ENCODE measurements at places on chromosomes 12 and 14.

DNA sequence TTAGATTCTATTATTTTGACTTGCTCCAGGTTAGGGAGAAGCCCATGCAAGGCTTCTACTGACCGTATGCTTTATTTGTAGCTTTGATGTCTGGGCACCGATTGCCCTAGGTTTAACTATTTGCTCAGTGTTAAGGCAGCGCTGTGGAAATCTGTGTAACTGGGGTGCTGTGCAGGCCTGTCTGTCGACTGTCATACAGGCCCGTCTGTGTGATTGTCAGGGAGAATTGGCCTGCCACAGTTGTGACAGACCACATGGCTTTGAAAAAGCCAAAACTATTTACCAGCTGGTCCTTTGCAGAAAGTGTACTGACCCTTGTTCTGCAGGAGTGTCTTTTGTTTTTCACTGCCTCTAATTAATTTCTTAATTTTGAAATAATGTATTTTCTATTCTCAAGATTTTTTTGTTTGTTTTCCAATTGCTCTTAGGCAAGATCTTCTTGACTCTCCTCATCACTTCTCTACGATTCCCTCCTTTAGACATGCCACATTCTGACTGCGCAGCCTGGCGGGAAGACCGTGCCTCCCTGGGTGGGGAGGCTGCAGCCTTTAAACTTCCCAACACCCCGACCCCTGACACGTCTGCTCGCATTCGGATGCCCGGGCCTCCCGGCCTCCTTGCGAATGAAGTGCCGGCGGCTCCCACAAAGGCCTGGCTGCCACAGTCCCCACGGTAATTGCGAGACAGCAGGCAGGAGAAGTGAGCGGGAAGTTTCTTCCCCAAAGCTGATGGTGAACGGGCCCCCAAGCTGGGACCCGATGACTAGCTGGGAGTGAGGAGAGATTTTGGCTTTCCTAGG lies 99.0 kb upstream of the EVL start:
- no peak for DNase-seq

DNA sequence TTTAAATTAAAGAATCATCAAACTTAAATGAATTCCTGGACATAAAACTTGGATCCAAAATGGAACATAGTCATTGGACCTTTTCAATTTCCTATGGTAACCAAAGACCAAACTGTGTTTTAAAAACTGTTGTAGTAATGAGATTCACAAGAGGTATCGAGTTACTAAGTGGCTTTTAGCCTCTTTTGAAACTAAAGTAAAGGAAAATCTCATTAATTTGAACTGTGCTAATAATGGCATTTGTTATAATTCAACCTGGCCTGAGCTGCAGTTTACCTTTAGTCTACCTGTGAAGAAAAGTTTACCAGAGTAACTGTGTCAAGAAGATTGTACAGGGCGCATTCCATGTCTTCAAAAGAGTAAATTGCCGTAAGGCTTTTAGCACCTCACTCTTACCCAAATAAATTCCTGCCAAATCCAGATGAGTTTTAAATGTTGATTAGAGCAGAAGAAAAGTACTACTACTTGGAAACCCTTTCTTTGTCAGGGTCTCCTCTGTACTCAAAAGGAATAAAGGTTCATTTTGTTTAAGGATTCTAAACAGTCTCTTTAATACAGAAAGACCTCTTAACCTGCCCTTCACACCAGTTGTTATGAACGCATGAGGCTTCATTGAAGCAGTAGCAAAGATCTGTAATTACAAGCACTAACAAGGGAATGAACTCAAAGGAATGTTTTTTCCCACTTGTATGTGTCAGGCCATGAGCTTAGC lies 17.1 kb upstream of the MED13L start:
- DNase-seq: no peak

GRCh38 chr12:71431991-71432390 lies 7.6 kb upstream of the LGR5 start:
- DNase-seq: no peak

- peak; percentile 63 for DNase-seq
Measured at GRCh38 chr14:103594265-103594664, 31.5 kb downstream of the COA8 start.

DNA sequence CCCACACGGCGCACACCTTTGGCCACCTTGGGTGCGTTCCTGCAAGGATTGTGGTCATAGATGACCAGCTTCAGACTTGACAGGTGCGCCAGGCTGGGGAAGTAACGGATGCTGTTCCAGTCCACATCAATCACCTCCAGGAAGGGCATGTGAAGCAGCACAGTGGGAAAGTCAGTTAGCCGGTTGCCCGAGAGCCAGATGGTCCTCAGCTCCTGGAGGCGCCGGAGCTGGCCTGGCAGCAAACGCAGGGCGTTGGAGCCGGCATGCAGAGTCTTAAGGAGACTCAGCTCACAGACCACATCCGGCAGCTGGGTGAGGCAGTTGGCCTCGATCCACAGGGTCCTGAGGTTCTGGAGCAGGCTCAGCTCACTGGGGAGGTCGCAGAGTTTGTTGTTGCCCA lies 581 bp downstream of the LRRC10 start:
- DNase-seq: no peak

DNA sequence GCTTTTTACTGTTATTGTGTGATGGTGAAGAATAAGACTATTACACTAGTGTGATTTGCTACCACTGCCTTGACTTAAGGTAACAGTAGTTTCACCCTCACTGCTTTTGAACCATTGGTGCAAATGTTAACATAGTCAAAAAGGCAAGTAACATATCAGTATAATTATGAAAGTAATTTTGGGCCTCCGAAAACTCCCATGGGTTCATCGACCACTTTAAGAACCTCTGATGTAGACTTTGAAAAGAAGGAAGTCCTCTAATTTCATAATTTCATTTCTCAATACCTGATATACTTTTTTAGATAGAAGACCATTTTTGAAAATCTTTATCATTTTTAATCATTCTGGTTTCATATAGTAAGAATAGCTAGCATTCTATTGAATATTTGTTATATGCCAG lies 57.7 kb downstream of the ETNK1 start:
- DNase-seq: no peak

- no peak for DNase-seq
Measured at GRCh38 chr12:102005256-102005655, 56.5 kb downstream of the WASHC3 start.

- no peak for DNase-seq
Measured at GRCh38 chr12:132660996-132661395, 26.1 kb downstream of the POLE start.

DNA sequence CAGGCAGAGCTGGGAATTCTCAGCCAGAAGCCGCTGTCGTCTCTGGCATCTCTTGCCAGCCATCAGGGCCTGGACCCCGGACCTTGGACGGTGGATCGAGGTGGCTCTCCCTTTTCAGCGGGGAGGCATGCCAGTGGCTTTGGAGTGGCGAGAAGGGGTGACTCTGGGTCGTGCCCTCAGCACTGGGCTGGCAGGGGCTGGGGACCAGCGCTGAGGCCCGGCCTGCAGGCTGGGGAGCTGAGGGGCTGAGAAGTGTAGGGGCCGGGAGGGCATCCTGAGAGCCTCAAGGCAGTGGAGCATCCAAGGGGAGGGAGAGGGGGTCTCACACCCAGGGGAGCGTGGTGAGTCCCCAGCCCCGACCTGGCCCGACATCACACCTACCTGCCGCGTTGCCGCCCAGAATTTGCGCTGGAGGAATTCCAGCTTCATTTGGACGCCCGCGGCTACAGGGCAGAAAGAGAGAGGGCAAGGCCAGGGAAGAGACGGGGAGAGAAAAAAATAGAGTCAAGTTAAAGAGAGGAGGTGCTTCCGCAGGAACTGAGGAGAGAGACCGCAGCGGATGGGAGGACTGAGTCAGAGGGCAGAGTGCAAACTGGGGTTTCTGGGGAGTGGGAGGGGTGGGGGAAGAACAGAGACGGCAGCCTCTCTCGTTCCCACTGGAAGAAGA lies 9.0 kb upstream of the LRTM2 start:
- DNase-seq: no peak

- peak; percentile 12 for DNase-seq
Measured at GRCh38 chr14:85688006-85688405, 158.1 kb downstream of the FLRT2 start.

DNA sequence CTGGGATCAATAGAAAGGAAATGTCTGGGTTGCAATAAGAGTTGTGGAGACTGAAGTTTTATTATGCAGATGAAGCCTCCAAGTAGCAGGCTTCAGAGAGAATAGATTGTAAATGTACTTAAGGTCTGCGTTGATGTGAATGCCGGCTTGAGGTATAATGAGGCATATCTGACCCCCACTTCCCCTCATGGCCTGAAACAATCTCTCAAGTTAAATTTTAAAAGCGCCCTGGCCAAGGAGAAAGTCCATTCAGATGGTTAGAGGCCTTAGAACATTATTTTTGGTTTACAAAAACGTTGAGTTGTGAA lies 28.3 kb upstream of the HIGD1C start:
- no peak for DNase-seq

DNA sequence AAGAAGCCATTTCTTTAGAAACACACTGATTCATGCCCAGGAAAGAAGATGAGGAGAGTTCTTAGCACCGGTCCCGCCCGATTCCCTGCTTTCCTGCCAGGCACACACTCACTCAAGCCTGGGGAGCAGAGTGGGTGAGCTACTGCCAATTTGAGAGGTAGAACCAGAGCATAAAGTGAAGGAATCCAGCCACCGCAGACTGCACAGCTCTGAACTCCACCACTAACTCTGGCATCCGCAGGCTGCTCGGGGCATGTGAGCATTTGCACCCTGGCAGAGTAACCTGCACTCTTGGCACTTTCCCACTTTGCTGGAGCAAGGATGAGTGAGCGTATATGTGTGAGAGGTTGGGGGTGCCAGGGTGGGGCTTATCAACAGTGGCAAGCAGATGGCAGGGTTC lies 4.0 kb upstream of the SYNDIG1L start:
- no peak for DNase-seq

- DNase-seq: no peak
Measured at GRCh38 chr14:74519316-74520074, 25.9 kb downstream of the ISCA2 start.

DNA sequence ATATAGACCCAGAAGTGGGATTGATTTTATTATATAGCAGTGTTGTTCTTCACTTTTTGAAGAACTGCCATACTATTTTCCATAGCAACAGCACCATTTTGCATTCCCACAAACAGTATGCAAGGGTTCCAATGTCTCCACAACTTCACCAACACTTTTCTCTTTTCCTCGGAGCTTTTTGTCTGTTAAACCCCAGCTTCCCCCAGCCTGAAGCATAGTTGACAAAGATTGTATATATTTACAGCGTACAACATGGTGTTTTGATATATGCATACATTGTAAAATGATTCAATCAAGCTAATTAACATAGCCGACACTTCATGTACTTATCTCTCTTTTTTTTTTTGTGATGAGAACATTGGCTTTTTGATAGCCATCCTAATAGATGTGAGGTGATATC lies 357.1 kb downstream of the APAF1 start:
- no peak for DNase-seq

GRCh38 chr12:69238589-69239351 lies 599 bp upstream of the CPSF6 start:
- no peak for DNase-seq

DNA sequence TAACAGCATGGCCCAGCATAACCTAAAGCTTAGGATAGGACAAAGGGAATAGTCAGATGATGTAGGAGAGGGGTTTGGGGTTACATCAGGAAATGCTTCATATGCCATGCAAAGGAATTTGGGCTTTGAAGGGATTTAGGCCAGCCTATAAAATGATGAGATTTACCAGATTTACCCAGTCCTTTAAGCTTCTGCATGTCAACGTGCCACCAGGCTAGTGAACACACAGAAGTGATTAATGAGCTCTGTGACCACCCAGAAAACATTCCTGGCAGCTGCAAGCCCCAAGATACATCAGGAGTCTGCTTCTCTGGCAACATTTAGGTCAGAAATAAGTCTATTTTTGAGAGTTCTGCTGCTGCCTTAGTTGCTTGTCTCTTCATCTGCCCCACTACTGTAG lies 118.3 kb downstream of the LRIG3 start:
- no peak for DNase-seq

GRCh38 chr12:79439175-79439825 lies 251.5 kb downstream of the PAWR start:
- DNase-seq: no peak

- peak; percentile 96 for DNase-seq
Measured at GRCh38 chr12:57087691-57088353, 1.1 kb upstream of the NAB2 start.

DNA sequence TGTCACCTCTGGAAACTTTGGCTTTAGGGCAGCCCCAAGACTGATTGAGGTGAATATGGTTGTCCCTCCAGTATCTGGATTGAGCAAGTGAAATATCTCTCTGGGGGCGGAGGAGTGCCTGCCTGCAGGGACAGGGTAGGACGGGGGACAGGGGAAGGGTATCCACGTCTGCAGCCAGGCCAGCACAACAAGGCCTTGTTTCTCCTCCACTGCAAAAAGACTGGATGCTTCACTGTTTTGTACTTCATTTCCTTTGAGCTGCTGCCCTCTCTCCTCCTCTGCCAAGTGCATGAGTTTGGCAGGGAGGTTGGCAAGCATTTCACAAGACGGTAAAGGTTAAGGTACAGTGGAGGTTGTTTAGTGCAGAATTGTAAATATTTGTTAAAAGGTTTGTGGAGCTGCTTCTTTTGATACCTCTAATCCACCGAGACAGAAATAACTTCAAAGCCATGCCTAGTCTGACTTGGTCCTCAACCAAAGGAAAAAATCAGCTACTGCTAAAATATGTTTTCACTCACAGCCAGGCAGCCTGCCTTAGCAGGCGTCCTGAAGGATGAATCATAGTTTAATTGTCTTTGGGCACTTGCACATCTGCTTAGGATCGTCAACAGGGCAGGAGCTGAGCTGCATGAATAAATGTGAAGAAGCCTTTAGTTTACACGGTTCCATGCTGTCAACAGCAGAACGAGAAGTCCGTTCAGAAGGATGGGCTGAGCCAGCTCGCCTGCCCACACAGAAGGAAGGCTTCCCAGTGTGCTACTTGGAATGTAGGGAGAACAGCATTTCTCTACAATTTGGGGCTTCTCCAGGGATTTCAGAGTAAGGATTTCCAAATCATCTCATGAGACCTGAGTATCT lies 269.7 kb downstream of the TTC6 start:
- peak; percentile 89 for DNase-seq

DNA sequence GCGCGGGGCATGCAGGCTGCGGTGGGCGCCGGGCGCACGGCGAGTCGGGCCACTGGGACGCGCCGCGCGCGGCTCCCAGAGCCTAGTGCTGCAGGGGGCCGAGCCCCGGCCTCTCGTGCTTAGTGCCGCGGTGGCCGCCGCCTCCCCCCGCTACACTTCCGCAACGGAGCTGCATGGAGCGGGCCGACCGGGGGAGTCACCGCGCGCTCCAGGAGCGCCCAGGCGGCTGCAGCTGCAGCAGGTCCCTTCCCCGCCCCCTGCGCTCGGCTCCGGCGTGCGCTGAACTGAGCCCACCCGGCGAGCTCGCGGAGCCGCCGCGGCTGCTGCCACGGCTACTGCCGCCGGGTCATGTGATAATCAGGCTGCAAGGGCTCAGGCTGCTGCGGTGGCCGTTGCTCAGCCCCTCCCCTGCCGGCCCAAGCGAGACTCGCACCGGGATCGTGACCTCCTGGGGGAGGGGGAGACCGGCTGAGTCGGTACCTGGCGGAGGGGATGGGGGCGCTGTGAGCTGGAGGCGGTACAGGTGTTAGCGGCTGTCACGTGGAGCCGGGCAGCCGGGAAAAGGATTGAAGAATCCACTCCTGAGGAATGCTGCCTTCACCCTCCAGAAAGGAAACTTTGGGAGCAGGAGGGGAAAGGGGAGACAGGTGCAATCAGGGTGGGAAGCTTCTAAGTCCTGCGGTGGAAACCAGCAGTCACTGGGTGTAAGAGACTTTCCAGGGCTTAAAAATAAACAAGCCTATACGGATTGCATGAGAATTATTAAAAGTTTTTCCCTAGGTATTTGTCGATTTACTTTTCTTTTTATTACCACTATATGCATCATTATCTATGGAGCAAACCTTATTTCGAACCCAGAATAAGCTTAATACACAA lies at the start of gene PPM1H:
Gene PPM1H (minus strand): TSS at position 352 of the 876 bp plus-strand sequence. CDS start 414 bp downstream, outside the sequence.
- DNase-seq: peak; percentile 16

GRCh38 chr14:94673781-94674231 lies 61.6 kb downstream of the SERPINA3 start:
- no peak for DNase-seq
